ENCODE measurements at places on chromosomes 11 and 22.

DNA sequence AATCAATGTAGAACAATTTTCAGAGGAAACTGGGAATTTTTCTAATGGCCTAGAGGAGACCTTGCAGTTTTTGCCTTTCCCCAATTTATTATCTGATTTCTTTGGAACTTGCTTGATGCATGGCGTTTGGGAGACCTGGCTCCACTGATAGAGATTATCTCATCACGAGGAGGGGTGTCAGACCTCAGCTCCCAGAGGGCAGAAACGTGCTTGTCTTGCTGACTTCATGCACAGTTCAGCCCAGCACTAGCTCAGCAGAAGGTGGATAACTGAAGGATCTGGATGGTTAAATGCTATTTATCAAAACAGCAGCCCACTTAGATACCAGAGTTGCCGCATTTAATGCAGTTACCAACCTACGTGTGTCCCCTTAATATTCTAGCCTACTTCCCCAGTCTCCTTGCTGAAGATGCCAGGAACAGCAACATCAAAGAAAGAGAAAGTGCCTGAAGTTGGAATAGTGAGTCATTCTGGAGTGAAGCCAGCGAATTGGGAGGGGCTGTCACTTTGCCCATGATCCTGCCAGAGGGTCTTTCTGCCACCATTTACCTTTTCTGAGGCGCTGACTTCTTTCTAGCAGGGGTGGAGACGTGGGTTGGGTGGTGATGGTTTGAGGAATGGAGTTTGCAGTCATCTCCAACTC, 133.5 kb upstream of the CADM1 start:
- DNase-seq = peak; percentile 9

DNA sequence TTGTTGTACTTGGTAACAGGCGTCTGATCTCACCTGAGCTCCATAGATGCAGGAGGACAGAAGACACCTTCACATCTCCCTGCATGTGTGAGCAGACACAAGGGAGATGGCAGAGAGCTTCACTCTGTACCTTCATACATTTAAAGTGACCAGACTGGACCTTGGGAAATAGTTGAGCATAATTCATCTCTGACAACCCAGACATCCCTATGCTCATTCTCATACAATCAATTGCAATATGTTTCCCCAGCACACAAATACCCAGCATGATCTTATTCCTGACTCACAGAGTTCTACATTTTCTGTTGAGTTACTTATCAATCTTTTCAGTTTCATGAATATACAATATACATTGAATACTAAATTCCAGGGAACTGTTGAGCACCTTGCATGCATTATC, 488.2 kb upstream of the API5 start:
- no peak for DNase-seq

GRCh38 chr11:27726981-27727380, 26.7 kb upstream of the BDNF start:
- DNase-seq = no peak

- DNase-seq = no peak
These were observed 243.3 kb upstream of the B3GAT1 start for GRCh38 chr11:134655189-134655989.

- no peak for DNase-seq
These were observed at the start of gene OR51B5 for GRCh38 chr11:5343474-5344335. TSS of gene OR51B5 (minus strand) at chr11:5343524. CDS start at chr11:5343524, 0 bp downstream.

GRCh38 chr11:115238791-115239190, 265.4 kb downstream of the CADM1 start:
- DNase-seq = no peak

DNA sequence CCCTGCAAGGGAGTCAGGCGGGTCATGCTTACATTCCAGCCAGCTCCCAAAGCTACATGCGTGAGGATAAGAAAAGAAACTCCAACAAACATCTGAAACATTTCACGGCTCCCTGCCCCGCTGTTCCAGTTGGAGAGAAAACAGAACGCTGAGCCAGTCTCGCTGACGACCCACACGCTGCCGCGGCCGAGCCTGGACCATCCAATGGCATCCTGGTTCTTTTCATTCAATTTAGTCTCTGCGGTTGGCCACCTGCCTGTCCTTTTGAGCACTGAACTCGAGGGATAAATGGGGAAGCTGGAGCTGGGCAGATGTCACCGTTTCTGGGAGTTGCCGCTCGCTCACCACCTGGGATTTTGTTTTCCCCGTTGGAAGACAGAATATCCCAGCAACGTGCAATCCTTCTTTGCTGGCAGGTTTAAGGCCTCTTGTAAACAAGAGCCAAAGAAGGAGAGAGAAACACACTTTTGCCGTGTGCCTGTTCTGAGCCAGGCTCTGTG, 45.3 kb upstream of the SHISAL1 start:
- DNase-seq = no peak

GRCh38 chr22:31377612-31378011, 21.8 kb upstream of the DRG1 start:
- DNase-seq = no peak

DNA sequence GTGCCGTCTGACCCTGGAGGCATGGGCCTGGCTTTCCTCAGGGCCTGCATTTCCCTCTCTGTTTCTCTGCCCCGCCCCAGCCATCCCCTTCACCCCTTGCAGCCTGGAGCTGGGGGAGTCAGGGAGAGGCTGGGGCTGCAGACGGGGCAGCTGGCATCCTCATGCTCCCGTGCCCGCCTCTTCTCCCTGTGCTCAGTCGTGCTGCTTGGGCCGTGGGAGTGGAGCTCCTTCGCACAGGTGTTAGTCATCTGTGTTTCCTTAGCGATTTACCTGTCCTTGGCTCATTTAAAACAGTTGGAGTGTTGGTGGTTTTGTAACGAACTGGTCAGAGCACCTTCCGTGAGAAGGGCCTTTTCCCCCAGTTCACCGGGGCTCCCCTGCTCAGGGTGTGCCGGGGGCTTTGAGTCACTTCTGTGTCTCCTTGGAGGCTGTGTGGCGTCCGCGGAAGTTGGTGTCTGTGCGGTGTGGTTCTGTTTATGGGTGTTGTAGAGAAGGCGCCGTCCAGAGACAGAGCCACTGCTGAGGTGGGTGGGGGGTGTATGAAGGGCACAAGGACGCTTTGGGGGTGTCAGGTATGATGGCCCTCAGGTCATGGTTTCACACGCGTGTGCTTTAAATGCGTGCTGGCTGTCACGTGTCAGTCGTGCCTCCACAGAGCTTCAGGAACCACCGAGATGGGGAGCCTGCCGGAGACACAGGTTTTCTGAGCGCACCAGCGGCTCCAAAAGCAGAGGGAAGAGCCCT, 19.5 kb downstream of the BRSK2 start:
- no peak for DNase-seq

GRCh38 chr11:111782109-111782741, 16.0 kb upstream of the PPP2R1B start:
- peak; percentile 68 for DNase-seq

- DNase-seq = no peak
These were observed 1.6 kb downstream of the DUSP8 start for GRCh38 chr11:1570531-1570895.

DNA sequence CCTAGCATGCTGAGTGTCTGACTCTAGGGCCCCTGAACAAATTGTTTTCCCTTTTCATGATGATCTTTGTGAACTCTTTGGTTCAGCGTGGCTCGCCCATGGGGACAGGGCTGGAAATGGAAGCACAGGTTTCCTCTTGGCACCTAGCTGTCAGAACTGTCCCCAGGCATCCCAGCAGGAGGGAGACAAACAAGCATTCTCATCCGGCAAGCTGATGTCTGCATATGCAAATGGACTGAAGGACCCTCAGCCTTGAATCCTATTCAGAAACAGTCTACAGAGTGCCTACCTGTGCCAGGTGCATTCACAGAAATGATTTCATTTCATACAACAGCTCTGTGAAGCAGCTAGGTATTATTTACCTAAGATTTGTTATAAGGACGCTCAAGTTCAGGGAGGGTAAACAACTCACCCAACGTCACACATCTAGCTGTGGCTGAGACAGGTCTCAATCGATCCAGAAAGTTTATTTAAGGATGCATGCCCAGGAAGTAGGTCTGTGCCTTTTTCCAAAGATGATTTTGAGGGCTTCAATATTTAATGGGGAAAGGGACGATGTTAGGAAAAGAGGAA, 176.4 kb downstream of the KIRREL3 start:
- no peak for DNase-seq

GRCh38 chr22:43225609-43226008, 38.7 kb upstream of the TTLL12 start:
- DNase-seq = no peak

DNA sequence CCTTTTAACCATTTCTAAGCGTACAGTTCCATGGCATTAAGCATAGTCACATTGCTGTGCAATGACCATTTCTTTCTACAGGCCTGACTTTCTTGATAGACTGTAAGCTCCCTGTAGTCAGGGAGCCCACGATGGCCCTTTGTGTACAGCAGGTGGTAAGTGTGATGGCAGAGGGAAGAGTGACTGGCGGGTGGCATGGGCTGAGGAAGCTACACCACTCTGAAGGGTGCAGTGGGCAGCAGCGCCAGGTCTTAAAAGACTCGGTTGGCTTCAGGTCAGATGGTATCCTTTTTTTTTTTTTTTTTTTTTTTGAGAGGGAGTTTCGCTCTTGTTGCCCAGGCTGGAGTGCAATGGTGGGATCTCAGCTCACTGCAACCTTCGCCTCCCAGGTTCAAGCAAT, 1.6 kb downstream of the PPM1F start:
- no peak for DNase-seq

DNA sequence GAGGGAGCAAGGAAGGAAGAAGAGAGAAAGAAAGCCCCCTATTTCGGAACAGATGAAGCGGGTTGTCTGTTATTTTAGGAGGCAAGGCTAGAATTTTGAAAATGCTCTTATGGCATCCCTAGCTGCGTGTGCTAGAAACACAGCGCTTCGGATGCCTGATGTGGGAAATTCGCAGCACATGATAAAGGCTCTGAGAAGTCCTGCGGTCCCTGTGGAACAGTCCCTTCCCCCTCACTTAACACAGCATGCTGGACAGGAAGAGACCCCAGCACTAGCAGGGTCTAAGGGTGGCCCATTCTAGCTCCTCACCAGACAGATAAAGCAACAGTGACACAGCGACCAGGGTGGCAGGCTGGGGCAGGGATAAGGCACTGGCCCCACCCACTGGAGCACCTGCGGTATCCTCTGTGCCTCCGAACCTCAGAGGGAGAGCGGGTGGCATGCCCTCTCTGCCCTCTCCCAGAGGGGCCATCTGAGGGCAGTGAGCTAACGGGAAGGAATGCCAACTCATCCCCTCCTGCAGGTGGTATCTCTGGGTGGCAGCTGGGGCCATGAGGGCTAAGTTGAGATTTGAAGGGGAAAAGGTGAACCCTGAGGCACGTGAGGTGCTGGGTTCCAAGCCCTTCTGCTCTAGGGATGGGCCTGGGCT, 75.7 kb downstream of the SCUBE1 start:
- no peak for DNase-seq

GRCh38 chr11:85752890-85753581, 57.9 kb downstream of the SYTL2 start:
- peak; percentile 71 for DNase-seq

GRCh38 chr11:60634126-60634525, 65.3 kb upstream of the MS4A8 start:
- no peak for DNase-seq

DNA sequence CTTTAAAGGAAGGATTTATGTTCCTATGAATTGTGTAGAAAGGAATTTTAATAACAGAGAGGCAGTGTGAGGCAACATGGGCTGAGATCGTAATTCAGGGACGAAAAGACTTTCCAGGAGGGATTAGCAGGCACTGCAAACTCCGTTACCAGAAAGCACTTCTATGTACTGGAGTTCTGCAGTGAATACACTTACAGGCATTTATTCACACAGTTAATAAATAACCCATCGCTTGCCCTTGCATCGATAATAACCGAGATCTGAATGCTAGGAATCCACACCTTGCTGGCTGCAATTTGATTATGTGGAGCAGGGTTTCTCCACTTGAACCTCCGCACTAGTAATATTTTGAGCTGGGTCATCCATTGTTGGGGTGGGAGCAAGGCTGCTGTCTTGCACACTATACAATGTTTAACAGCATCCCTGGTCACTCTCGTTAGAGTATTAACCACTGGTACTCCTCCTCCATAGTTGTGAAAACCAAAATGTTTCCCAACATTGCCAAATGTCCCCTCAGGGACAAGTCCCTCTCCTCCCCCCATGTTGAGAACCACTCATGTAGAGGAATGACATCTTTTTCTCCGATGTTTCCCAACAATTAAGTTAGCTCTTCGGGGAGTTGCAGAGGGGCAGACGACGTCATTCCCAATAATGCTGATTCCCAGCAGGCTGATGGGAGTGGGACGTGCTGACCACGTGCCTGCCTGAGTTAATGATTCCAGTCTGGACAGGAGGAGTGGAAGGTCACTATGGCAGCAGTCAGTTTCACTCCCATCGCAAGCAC, 99.5 kb downstream of the SNX19 start:
- peak; percentile 75 for DNase-seq

DNA sequence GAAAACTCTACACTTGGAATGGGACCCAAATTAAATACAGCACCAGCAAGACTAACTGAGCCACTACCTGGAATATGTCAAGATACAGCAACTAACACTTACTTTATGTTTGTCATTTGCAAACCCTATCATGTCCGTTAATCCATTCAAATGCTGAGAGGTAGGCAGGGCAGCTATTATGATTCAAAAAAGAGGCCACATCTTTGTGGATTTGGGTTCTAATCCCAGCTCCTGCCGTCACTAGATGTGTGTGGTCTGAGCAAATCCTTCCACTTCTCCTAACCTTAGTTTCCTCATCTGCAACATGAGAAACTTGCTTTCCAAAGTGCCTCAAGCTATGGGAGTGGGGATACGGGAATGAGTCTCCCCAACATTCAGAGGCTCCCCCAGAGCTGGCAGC, 24.2 kb downstream of the FLI1 start:
- DNase-seq = no peak

DNA sequence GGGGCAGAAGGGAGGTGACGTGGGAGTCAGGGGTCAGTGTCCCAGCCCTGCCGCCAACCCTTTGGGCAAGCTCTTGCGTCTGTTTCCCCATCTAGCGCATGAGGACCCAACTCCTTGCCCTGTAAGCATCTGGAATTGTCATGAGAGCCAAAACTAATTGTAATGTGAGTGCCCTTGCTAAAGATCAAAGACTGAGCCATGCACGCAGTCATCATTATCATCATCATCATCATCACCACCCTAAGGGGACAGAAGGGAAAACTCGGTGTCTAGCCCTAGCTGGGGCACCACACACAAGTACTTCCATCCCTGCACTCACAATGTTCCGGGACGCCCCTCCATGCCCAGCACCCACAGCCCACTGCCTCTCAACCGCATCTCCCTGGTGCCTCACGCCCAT, 2.5 kb downstream of the LIF start:
- DNase-seq = no peak

- DNase-seq = no peak
These were observed 57.0 kb downstream of the TENM4 start for GRCh38 chr11:79383874-79384273.

DNA sequence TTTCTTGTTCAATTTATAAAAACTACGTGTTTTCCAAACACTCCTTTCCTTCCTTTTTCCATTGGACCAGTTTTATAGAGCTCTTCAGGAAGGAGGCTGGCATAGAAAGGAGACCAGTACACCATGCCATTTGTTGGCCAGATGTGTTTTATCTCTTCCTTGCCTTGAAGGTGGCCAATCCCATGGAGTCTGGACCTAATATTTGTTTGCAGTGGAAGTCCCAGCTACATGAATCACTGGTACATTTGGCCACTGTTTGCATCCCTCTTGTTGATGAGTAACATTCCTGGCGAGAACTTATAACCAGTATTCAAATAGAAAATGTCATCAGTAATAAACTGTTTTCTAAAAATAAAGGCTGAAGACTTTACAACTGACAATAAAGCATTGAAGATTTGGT, 110.2 kb downstream of the ANO3 start:
- no peak for DNase-seq
